Activated CD8-positive, alpha-beta memory T cell treated with anti-CD3 and anti-CD28 coated beads for 48 hours (primary cell): ENCODE measurements at places on chromosomes 5 and 9.
A peak's percentile ranks its signal among the peaks of the same experiment; 100 is the strongest.

GRCh38 chr5:176167800-176168199, 70.4 kb upstream of the SIMC1 start:
- no peak for DNase-seq

- no peak for DNase-seq
Observed at GRCh38 chr5:94442991-94443390, 175.4 kb downstream of the KIAA0825 start.

DNA sequence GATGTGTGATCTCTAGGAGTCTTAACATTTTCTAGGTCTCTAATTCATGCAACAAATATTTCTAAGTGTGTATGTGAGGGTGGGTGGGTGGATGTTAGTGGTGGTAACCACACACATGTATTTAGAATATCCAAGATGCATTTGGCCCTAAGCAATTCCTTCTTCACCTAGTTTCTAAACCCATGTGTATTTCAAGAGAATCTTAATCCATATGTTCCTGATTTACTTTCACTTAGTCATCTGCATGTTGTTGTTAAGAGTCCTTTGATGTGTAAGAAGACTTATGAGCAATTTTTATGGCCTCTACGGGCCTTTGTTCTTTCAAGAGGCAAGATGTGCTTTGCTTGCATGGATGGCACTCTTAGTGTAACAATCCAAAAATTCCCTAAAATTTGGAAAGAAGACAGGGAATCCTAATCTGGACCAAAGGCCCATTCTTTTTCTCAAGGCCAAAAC, 282.6 kb downstream of the SPATA31D1 start:
- no peak for DNase-seq

- no peak for DNase-seq
Observed at GRCh38 chr9:114246558-114246957, 76.3 kb upstream of the ORM1 start.

GRCh38 chr9:92402826-92403745, 1.3 kb downstream of the OGN start:
- no peak for DNase-seq

DNA sequence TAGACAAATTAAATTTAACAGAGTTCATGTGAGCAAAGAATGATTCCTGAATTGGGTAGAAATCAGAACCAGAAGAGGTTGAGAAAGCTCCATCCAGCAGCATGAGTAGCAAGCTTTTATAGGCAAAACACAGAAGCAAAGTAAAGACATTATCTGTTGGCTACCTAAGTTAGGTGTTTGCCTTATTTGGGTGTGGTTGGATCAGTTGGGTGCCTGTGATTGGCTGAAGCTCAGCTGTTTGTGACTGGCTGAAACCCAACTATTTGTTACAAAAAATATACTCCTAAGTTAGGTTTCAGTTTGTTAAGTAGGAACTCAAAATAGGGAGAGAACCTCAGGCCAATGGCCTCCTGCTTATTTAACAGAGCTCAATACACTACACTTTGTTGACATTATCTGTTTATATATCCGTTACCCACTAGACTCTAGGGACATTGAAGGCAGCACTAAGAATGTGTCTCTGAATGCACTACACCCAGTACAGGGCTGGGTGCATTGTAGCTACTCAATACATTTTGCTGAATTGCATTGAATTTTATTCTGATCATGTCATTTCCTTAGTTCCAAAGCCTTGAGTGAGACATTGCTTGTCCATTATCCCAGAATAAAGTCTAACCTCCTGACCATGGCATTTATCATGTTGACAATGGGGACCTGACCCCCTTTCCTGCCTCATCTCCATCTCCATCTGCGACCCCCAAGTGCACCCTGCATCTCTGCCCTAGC, 98.7 kb downstream of the CCDC192 start:
- no peak for DNase-seq

DNA sequence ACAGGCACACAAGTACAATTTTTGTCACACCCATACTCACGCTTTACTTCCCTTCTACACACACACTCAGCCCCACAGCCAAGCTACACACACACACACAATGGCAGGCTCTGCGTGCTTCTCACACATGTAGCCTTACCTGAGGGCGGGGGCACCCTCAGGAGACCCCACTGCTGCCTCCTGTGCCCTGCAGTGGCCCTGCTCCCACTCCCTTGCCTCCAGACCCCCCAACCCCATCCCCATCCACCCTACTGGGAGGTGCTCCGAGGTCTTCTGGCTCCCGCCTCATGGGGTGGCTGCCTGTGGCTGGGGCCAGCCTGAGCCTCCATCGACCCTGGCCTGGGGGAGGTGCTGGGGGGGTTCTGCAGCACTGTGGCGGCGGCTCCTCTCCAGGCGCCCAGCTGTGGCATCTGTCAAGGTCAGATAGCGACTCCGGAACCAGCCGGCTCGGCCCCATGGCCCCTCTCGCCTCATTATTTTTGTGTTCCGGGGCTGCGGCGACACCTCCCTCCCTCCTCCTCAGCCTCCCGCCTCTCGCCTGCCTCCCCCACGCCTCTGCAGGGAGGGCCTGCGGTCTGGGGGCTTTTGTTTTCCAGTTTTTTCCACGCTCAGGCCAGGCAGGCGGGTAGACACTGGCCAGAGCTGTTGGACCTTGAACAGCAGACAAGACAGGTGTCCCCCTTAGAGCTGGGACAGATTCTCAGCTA, 21.7 kb downstream of the CXXC5 start:
- DNase-seq = peak; percentile 20

DNA sequence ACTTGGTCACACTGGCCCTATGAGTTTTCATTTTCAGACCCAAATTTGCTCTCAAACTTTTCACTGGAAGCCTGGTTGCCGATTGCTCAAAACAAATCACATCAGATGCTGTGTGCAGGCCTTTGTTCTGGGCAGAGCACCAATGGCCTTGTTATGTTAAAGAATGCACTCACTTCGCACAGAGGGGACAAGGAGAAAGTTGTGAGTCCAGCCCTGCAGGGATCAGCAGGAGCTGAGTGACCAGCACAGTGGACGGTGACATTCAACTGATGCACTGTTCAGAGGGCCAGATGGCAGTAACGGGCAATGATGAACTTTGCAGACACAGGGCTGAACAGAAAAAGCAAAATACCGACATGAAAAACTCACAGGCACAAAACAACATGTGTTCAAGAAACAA, 86.1 kb downstream of the BARX1 start:
- DNase-seq = no peak

GRCh38 chr5:149838881-149839739, 105.5 kb downstream of the PDE6A start:
- no peak for DNase-seq

GRCh38 chr9:131854334-131854733, 114.5 kb upstream of the RAPGEF1 start:
- no peak for DNase-seq

DNA sequence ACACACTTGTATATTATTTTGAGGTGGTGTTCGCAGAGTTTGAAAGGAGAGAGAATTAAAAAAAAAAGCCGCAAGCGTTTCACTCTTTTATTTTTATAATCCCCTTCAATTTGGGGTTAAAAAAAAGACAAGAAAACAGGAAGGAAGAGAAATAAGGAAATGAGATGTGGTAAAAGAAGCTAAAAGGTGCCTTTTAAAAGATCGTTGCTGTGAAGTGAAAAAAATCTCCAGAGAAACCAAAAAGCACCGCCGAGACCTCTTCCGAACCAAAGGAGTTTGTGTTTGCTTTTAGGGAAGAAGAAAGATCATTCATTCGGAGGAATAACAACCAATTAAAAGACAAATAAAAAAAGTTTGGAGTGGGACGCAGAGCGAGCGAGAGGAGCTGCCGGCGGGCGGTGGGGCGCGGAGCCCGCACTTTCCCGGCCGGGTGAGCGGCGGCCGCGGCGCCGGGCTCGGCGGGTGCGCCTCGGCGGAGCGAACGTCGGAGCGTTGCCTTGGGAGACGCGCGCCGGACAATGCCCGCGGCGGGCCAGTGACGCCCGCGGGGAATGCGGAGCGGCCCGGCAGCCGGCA, 355 bp downstream of the TLE4 start:
- no peak for DNase-seq

DNA sequence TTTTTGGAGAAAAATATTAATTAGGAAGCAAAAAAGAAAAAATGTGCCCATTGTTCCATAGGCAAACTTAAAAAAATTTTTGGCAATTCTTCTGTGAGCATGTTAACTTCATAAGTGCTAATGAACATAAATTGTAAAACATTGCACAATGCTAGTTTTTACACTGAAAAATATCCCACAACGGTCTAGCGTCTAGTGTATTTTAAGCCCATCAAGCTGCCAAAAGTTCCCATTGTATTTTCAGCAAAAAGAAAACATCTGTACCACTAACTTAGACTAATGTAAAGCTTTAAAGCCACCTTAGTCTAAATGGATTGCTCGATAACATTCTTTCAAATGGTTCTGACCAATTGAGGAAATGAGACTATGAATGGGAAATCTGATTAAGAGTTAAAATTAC, 2.8 kb downstream of the NR6A1 start:
- no peak for DNase-seq

DNA sequence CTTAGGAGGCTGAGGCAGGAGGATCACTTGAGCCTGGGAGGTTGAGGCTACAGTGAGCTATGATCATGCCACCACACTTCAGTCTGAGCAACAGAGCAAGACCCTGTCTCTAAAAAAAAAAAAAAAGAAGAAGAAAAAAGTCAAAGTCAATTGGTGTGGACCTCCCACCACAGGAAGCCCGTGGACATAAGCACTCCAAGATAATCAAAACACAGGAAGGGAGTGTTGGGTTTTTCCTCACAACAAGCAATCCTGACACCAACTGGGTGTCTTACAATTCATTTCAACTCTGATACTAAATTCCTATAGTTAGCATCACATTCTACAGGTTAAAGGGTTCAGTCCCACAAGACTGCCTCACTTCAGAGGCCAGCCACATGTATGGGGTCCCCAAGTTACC, 70.7 kb downstream of the PDE6A start:
- no peak for DNase-seq

DNA sequence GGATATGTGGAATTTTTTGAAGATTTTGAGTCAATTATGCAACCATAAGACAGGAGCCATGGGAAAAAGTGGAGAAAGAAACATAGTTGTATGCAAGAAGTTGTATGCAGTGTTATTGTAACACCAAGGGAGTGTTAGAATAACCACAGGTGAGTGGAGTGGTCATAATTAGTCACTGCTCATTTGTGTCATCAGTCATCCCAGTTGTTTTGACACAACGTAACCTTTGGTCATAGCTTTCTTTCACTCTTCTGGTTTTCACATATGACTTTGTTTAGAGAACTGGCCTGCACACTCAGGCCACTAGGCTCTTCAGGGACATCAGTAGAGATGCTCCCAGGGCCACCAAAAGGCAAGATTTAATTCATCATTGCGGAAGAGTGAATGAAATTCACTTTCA, 158.7 kb upstream of the HMHB1 start:
- DNase-seq = no peak

DNA sequence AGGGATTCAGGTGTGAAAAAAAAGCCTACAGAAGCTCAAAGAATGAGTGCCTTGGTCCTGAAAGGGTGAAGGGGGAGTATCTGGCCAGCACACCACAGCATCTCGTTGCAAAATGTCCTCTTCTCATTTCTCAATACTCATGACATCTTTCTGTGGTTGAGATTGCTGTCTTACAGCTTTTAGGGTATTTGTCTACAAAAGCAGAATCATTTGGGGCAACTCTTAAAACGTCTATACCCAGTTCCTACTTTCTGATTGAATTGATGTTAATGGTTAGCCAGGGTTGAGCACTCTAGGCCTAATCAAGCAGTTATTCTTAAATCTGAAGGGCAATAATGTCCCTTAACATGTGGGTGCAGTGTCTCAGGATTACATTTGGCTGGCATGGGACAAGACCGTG, 21.2 kb upstream of the PCSK5 start:
- no peak for DNase-seq

GRCh38 chr5:77957-78804, 13.8 kb upstream of the PLEKHG4B start:
- no peak for DNase-seq

GRCh38 chr9:77848404-77848803, 183.2 kb downstream of the GNAQ start:
- DNase-seq = no peak

DNA sequence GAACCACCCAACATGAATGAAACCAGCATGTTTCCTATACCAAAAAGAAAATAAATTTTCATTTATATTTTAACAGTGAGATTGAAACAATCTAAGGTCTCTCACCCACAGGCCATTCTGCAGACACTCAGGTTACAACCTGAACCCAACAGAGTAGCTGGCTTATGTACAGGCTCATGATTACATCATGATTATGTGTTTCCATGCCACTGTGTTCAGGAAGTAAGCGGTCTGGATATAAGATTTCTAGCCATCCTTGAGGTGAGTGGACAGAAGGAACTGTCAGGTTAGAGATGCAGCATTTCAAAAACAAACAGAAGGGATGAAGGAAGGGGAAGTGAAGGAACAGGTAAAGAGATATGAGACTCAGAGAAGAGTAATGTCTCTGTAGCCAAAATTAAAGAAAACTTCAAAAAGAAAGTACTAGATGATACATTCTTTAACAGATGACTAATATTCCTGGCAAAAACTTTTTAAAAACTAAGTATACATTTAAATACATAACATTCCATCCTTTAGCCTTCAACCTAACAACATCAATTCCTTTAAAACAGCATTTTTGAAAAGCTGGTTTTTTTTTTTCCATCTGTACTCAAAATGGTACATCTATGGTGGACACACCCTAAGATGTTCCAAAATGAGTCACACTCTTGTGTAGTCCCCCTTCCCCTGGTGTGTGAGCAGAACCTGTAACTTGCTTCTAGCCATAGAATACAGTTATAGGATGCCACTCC, 119.8 kb downstream of the LPAR1 start:
- DNase-seq = no peak

DNA sequence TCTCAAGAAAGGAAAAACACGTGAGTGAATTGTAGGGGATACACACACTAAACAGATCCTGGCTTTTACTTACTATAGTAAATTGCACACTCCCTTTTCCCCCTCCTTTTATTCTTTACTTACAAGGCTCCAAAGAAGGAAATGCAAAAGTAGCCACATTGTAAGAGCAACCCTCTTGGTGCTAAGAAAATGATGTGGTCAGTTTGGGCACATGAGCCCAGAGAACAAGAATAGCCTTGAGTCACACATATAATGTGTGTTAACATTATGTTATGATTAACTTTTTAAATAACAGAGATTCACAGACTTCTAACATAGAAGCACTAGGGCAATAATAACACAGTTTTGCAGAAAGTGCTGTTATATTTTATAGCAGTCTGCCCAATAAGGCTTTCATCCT, 48.5 kb downstream of the PCSK5 start:
- DNase-seq = no peak

DNA sequence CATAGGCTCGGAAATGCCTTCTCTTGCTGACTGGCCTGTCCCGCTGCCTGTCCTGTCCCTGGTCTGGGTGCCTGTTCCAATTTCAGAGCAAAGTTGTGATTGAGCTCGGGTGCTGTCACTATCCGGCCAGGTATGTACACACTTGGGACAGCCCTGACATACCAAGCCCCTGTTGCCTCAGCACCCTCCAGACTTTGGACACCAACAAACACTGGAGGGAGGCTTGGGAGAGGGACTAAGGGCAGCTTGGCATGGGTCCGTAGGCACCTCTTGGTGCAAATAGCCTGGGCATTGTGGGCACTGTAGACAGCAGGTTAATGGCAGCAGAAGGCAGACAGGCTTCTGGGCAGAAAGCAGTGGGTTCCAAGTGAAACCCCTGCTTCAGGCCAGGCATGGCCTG, 86.3 kb upstream of the SEMA6A start:
- no peak for DNase-seq

GRCh38 chr5:107888541-107888940, 217.8 kb upstream of the EFNA5 start:
- no peak for DNase-seq

GRCh38 chr5:35430381-35431162, 187.1 kb upstream of the SPEF2 start:
- DNase-seq = no peak

GRCh38 chr9:77011973-77012821, 7.3 kb upstream of the FOXB2 start:
- peak; percentile 64 for DNase-seq

- no peak for DNase-seq
Observed at GRCh38 chr5:129174480-129174879, 79.9 kb downstream of the ISOC1 start.
